Calu3 (cell line): ENCODE measurements at places on chromosomes 1 and 21.

GRCh38 chr21:42221581-42222345, 2.8 kb downstream of the ABCG1 start:
- H3K27ac ChIP-seq, result no peak overlapping the region
- H3K4me1 ChIP-seq, result peaks cover 9% of the 10 kb centered on the region
- H3K36me3 ChIP-seq, result peaks cover 5% of the 10 kb centered on the region
- H3K4me3 ChIP-seq, result no peak overlapping the region
- DNase-seq, result no peak

DNA sequence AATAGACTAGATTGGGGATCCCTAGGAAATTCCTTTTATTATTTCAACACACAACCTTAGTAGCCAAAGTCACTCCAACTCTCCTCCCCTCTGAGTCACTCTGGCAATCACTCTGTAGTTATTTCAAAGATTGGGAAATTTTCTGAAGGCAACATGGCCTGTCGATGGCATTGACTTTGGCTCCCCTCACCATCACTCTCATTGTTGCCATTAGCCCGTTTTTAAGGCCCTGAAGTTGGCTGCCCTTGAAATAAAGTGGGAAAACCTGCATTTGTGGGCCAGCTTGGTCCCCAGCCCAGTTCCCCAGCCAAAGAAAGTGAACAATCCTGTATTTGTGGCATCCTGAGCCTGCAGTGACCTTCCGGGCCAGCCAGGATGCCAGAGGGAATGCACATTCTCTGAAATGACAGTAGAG, 52.5 kb downstream of the CDC7 start:
- DNase-seq, result no peak
- H3K4me1 ChIP-seq, result no peaks in the 10 kb centered on the region
- no peaks in the 10 kb centered on the region for H3K36me3 ChIP-seq
- H3K27me3 ChIP-seq, result no peaks in the 10 kb centered on the region

- H3K36me3 ChIP-seq, result peaks cover 18% of the 10 kb centered on the region
- no peak overlapping the region for H3K4me3 ChIP-seq
- peaks cover 24% of the 10 kb centered on the region for H3K4me1 ChIP-seq
- no peak for DNase-seq
These were observed 54.6 kb downstream of the PRDM2 start for GRCh38 chr1:13754510-13755103.

GRCh38 chr1:5991381-5992025, 722 bp downstream of the NPHP4 start:
- H3K27me3 ChIP-seq, result no peaks in the 10 kb centered on the region
- no peak for DNase-seq
- no peaks in the 10 kb centered on the region for H3K4me1 ChIP-seq
- H3K4me3 ChIP-seq, result peak overlapping the region; percentile 74
- peak overlapping the region; percentile 77 for H3K27ac ChIP-seq
